ENCODE measurements at places on chromosomes 5 and 9.

DNA sequence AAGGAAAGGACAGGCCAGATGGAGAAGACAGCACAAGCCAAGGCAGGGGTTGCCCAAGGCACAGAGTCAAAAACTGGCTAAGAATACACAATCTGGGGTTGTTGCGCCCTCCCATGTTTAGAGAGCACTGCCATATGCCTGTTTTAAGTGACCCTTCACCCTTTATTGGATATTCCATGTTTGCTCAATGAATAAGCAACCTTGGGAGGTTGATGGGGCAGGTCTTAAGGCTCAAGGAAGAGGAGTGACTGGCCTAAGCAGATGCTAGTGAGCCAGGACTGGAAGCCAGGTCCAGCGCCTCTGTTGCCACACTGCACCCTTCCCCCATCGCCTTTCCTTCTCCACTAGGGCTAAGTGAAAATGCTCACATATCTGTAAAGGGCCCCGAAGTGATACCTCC, 6.7 kb downstream of the TXN start:
- no peak for DNase-seq

GRCh38 chr9:124495126-124496074, 11.8 kb downstream of the NR5A1 start:
- no peak for DNase-seq

DNA sequence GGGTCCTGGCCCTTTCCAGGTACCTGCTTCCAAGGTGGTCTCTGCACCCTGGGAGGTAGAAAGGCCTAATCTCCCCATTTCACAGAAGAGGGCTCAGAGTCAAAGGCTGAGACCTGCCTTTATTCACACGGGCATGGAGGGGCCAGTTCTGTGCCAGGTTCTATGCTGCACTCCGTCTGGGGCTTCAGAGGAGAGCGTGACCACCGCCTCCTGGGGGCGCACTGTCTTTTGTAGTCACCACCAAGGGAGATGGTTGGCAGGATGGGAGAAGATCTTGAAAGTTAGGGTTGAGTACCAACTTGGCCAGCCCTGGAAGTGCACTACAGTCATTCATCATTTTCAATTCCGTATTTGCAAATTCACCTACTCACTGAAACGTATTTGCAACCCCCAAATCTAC, 23.7 kb upstream of the PRDM12 start:
- DNase-seq, result no peak

DNA sequence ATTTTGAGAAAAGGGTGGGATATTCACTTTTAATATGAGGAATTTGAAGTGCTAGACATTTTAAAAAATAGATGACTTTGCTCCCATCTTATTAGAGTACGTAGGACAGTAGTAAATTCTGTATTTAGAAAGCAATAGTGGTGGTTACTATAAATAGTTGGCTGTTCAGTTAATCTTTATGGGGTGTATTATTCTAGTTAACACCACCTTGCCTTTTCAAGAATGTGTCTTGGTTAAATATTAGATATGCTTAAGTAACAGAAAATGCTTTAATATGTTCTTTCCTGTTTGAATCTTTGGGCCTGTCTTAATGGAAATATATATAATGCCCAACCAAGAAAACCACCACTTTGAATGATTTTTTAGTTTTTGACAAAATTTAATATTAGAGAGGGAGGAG, 608.7 kb upstream of the FAM174A start:
- DNase-seq, result no peak

GRCh38 chr9:72082536-72082935, 22.1 kb upstream of the C9orf57 start:
- DNase-seq, result no peak

DNA sequence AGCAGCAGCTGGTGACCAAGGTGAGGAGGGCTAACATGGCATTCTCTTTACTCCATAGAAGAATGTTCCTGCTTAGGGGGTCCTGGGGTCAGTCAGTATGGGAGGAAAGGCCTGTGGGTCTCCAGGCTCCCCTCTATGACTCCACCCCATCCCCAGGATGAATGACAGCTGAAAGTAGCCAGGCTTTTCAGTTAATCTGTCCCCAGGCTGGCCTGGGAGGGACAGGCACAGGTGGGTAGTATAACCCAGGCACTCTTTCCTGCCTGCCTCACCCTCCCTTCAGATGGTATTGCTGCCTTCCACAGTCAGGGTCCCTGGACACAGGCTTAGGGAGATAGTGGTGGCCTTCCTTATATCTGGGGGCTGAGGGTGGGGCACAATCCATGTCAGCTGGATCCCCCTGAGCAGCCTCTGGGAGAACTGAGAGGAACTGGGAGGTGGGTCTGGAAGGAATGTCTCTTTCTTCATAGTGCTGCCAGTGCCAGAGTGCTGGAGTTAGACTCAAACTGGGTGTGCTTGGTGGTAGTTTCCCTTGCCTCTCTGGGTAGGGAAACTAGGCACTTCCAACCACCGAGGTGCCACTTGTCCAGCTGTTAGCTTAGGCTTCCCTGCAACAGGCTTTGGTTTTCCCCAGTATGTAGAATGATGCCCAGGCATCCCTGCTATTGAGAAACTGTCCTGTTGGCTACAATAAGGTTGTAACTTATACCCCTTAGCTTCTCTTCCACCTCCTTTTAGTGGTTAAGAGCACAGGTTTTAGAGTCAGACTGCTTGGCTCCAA, 27.8 kb downstream of the LARP1 start:
- DNase-seq, result peak; percentile 72

DNA sequence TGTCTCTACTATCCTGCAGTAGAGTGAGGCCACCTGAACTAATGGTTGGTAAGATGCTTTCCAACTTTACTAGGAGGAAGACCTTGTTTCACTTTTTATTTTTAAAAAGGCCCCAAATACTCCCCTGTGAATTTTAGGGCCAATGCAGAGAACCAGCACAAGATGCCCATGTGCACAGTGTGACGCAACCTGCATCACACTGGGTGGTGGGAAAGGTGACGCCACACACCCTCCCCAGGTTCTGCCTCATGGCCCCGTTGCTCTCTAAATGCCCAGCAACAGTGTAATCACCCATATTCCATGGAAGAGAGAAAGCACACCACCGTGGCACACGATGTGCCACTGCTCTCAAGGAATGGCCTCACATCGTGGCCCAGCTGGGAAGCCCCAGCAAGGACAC, 6.4 kb downstream of the SURF4 start:
- DNase-seq, result no peak

DNA sequence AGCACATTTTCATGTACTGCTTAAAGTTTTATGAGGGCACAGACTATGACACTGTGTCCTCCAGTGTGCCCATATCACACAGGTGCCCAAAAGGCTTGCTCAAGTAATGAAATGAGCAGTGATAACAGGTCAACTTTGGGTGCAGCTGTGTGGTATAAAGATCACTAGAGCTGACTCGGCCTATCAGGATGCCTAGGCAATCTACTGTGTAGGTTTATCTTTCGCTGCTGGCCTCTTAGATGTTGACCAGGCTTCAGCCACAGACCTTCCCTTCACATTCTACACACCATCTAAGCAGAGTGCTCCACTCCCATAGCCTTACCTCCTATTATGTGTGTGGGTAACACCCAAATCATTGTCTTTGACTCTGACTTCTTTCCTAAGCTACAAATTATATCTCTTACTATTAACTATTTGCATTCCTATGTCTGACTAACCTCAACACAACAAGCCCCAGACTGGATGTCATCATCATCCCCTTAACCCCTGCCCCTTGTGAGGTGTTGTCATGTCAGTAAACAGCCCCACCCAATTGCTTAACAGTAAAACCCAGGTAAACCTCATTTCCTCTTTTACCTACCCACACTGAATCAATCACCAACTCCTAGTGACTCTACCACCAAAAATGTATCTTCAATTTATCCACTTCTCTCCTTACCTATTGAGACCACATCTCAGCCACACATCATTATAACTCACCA, 2.5 kb downstream of the SREK1IP1 start:
- DNase-seq, result no peak

DNA sequence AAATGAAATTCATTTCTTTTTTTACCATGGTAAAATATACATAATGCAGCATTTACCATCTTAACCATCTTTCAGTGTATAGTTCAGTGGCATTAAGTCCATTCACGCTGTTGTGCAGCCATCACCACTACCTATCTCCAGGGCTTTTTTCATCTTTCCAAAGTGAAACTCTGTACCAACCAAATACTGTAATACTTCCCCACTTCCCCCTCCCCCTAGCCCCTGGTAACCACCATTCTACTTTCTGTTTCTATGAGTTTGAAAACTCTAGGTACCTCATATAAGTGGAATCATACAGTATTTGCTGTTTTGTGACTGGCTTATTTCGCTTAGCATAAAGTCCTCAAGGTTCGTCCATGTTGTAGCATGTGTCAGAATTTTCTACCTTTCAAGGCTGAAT, 23.4 kb downstream of the SPAAR start:
- DNase-seq, result no peak

- DNase-seq, result peak; percentile 87
Observed at GRCh38 chr5:759111-759751, 25.3 kb downstream of the ZDHHC11B start.

- DNase-seq, result peak; percentile 44
Observed at GRCh38 chr9:116230051-116230632, 76.6 kb downstream of the PAPPA start.

DNA sequence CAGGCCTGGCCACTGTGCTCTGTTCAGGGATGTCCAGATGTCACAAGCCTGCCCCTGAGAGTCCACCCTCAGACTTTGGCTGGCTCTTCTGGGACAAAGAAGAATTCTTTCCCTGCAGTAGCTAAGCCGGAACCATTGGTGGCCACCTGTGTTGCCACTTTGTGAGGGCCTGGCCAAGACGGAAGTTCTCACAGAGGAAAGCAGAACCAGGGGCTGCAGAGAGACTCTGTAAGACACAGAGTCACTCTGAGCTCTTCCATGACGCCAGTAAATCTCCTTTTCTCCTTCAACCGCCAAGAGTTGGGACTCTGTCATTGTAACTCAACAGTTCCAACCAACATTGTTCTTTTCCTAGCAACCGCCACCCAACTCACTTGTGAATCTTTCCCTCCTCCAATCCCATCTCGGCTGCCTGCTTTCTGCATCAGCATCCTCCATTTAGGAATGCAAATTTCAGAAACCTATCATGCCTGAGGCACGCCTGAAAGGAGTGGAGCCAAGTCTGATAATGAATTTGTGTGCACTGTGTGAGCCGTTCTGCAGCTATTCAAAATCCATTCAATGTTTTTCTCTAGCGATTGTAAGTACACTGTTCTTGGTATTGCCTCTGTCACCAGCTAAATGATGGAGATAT, 37.8 kb upstream of the ATP6V1G1 start:
- DNase-seq, result no peak

- DNase-seq, result no peak
Observed at GRCh38 chr9:109100543-109101201, 19.1 kb downstream of the TMEM245 start.

DNA sequence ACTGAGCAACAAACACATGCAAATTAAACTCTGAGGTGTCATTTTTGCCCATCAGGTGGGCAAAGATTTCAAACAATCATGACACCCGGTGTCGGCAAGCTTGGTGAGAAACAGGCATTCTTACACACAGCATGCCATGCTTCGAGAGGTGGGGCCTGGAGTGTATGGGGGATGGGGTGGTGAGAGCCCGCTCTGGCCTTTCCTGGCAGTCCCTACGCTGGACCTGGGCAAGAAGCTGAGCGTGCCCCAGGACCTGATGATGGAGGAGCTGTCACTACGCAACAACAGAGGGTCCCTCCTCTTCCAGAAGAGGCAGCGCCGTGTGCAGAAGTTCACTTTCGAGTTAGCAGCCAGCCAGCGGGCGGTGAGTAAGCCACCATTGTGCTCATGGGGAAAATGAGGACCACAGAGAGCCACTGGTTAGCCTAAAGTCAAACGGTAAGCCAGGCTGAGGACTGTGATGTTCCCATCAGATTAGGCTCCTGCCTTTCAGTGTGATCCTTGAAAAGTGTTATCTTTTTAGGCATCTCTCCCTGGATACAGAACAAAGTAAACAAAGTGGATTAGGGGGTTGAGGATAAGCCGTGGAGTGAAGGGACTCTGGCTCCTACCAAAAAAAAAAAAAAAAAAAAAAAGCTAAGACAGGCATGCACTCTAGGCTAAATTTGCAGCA, 9.4 kb downstream of the MYOZ3 start:
- no peak for DNase-seq

DNA sequence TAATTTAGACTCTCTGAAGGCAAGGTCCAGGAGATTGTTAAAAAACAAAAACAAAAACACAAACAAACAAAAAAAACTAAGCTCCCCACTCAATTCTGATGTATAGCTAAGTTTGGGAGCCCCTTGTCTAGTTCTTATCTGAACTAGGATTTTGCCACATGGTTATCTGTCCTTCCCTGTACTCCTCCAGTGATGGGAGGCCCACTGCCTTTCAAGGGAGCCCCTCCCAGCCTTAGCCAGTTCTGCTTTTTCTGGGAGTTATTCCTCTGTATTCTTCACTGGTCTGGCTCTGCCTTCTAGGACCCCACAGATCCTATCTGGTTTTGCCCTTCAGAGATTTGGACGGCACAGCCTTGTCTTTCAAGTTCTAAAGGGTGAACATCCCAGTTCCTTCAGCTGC, 2.1 kb upstream of the ALDH1B1 start:
- DNase-seq, result no peak

DNA sequence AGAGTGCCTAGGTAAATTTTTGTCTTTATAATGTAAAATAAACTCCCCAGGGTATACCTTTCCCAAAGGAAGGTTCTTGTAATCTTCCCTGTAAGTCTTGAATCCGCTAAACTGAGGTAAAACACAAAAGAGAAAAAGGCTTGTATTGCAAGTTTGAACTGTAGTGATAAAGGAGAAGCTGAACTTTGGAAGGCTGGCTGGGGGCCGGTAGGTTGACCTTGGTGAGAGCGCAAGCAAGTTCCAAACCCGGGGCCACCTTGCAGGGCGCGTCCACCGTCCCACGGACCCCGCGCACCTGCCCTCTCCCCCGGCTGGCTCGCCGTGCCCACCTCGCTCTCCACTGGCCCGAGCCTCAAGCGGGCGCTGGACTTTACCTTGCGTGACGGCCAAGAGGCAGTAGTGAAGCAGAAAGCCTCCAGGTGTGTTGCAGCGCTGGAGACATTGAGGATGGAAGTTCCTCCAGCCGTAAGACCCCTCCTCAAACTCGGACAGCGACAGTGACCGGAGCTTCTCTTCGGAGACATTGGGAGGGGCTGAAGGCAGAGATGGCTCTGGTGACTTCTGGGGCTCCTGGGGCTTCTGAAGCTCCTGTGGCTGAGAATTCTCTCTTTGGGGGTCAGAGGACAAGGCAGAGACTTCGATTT, 428 bp downstream of the SLCO4C1 start:
- no peak for DNase-seq

- peak; percentile 67 for DNase-seq
Observed at GRCh38 chr9:36137392-36138004, 965 bp downstream of the GLIPR2 start.

GRCh38 chr5:173786286-173787187, 101.6 kb upstream of the CPEB4 start:
- DNase-seq, result no peak
